NCI-H1092 treated with DMSO at 0.1 percent for 48 hours (cell line): ENCODE measurements at places on chromosomes 2 and 18.

DNA sequence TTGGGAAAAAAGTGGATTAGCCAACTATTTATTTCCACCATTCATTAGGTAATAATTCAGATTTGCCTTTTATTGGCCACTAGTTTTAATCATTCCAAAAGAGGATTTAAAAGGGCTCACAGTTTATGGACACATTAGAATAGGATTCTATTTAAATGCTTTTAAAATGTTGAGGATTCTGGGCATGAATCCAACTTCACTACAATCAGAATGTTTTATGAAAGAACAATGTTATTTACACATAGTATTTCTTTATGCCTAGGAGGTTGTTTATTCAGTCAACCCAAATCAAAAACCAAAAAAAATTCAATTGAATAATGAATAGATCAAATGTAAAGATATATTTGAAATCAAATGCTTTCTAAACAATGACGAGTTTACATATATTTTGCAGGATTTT, 232.2 kb downstream of the GULP1 start:
- DNase-seq: no peak

DNA sequence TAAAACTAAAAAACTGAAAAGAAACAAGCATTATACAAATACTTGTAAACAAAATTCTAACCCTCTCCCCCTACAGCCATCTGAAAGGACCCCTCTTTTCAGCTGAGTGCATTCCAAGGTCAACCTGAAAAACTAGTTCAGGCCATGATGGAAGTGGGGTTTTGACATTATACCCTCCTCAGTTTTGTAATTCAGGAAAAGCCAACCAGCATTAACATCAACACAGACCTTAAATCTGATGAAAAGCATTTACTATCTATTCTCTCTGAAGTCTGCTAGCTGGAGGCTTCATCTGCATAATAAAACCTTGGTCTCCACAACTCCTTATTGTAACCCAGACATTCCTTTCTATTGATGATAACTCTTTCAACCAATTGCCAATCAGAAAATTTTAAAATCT, 302.2 kb downstream of the CNTNAP5 start:
- DNase-seq: no peak

GRCh38 chr2:31889044-31889443, 121.8 kb downstream of the MEMO1 start:
- no peak for DNase-seq

GRCh38 chr2:95138702-95139101, 17.1 kb upstream of the MRPS5 start:
- DNase-seq: no peak

GRCh38 chr2:8564475-8564874, 117.4 kb upstream of the ID2 start:
- DNase-seq: no peak
